Stimulated activated CD8-positive, alpha-beta memory T cell treated with anti-CD3 and anti-CD28 coated beads, Interleukin-7, amount 100 ng/mL, for 24 hours (primary cell): ENCODE measurements at places on chromosomes 5 and 9.

DNA sequence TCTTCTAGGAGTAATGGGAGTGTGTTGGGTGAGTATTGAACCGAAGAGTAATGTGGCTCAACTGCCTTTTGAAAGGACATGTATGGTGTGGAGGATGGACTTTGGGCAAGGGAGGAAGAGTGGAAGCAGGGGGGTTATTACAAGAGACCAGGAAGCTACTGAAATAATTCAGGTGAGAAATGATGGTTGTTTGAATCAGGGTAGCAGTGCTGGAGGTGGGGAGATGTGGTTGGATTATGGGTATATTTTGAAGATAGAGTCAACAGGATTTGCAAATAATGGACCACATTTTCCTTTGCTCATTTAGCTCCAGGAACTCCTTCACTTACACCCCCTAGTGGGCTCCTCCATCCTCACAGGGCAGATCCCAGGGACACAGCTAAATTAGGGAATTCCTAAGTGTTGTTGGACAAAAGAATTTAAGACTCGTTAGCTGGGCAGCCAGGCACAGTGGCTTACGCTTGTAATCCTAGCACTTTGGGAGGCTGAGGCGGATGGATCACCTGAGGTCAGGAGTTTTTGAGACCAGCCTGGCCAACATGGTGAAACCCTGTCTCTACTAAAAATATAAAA, 1.2 kb upstream of the SLC4A9 start:
- no peak for DNase-seq

- no peak for DNase-seq
Observed at GRCh38 chr5:176535101-176535663, 2.0 kb downstream of the RNF44 start.

- DNase-seq = no peak
Observed at GRCh38 chr9:111013250-111013649, 25.0 kb downstream of the LPAR1 start.

GRCh38 chr9:134062461-134063087, 5.3 kb downstream of the BRD3 start:
- DNase-seq = no peak

DNA sequence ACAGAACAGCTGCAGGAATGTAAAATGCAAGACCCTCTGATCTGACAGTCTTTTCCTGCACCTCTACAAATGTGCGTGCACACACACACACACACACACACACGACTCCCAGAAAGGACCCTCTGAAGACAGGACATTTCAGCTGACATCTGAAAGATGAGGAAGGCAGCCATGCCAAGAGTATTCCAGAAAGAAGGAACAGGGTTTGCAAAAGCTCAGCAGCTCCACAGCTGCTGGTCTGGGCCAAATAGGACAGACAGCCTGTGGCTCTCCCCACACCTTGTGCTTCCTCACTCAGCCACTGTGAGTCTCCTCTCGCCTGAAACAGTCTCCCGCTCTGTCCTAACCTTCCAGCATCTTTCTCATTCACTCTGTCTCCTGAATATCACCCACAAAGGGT, 189.0 kb downstream of the PALM2AKAP2 start:
- no peak for DNase-seq

DNA sequence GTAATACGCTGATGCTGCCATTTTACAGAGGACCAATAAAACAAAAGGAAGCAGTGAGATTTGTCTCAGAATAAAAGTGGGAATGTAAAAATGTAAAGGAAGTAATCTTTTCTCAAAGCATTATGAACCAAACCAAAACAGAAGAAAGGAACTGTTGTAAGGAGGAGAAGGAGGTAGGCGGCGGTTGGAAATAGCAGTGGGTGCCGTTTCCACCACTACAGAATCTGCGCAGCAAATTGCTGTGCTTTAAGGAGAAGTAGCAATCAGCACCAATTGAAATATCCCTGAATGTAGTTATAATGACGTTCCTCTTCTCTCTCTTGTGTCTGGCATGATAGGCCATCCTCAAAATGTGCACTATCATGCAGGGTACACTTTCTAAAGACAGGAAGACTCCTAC, 455.1 kb upstream of the TLE4 start:
- no peak for DNase-seq

DNA sequence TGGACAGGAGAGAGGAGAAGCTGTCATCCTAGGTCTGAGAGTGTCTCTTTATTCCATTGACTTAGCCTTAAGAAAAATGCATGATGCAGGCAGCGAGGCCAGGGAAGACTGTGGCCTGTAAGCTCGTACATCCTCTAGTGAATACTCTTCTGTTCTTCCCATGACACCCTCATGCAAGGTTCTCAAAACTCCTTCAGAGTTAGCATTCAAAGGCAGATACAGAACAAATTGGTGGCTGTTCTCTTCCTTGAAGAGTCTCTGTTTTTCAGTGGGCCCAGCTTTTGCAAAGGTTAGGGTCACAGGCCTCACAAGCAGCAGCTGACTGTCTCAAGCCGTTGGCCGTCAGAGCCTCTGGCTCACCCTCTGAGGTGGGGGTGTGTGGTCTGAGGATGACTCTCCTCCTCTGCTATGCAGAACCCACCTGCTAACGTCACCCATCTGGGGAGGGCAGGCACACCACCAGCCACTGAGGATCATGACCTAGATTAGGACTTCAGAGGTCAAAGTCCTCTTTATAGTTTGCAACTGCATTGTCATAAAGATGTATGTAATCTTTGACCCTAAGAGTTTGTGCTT, 15.1 kb downstream of the ADCY2 start:
- no peak for DNase-seq

DNA sequence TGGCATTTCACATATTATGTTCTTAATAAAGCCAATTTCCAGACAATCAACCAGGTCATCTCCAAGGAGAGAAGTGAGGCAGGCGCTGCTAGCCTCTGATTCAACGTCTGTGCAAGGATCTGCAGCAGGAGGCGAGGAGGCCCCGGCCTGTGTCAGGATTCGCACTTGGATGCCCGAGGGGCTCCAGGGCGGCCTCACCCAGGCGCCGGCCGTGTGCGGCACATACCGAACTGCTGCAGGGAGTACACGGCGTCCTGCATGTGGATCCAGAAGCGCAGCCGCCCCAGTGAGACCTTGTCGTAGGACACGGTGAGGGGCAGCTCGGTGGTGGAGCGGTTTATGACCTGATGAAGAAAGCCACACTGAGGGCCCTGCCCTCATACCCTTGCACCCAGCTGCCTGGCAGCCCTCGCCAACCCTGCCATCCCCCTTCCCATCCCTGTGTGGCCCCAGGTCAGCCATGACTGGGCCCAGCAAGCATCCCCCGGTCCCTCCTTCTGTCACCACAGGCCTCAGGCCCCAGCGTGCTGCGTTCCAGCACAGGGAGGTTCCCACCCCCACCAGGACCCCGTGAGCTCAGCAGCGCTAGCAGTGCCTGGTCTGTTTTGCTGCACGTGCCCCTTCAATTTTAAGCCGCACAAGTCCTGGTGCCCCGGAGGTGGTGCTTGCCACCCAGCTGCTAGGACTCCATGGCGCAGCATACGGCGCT, 9.9 kb downstream of the CLPTM1L start:
- DNase-seq = no peak

GRCh38 chr5:152116934-152117333, 192.3 kb upstream of the GLRA1 start:
- DNase-seq = no peak

DNA sequence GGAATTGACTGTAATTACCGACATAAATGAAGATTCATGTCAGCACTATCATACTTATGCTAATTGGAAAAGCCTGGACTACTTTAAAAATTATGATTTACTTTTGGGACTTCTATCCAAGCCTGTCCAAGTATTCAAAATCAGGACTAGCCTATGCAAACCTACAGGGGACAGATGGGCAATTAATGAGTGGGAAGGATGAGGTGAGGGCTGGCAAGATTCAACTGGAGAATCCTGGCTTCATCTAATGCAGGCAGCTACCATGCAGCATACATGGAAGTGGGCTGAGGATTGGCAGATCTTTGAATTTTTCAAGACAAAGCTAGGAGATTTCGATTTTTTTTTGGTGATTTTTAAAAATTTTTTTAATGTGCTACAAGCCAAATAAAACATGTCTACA, 532.6 kb downstream of the CSNK1G3 start:
- no peak for DNase-seq

DNA sequence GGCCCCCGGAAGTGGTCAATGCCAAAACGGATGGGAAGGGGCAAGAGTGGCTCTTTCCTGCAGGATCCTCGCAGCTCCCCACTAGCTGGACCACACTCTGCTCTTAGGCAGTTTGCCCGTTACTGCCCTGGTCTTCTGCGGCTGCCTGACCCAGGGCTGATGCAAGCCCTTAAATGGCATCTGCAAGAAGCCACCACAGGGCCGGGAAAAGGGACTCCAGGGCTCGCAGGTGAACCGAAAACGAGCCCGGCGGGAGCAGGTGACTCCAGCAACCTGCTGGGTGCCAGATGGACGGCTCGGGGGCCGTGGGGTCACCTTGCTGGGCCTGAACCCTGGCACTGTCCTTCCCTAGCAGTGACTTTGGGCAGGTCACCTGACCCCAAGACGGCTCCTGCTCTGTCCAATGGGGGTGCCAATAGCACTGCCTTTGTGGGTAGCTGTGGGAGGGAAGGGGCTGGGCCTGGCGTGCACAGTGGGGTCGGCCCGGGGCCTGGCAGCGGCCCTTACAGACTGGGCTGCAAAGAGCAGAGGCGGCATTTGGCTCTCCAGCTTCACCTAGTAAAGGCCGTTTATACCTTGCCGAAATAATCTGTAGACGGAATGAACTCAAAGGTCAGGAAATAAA, 1.3 kb downstream of the TMEM250 start:
- DNase-seq = no peak

- no peak for DNase-seq
Observed at GRCh38 chr5:96470785-96471184, 37.7 kb upstream of the PCSK1 start.

GRCh38 chr9:130268521-130269211, 3.1 kb downstream of the HMCN2 start:
- no peak for DNase-seq

DNA sequence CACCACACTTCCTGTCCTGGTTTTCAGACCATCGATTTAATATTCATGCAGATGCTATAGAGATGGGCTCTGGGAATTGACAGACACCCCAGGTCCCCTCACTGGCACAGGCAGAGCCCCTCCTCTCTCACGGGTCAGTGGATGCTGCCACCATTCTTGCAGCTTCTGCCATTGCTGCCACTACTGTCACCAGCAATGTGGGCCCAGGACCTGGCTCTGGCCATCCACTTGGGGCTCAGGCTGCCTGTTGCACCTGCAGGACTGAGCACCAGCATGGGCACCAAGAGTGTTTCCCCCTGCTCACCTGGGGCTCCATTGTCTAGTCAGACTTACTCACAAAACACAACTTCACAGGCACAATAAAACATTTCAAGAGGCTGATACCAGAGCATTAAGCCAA, 479.0 kb upstream of the ZNF608 start:
- DNase-seq = no peak

DNA sequence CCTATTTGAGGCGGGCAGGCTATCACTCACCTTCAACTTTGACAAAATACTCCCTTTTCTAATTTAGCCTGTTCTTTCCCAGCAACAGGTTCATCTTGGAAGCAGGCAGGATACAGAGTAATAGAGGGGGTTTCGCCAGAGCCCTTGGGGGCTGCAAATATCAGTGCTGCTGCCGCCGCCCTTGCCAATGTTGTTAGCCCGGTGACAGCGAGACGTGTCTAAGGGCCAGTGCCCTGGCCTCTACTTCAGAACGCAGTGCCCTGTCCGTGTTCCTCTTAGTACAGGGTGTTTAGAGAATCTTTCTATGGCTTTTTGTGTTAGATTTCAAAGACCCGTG, 703 bp downstream of the FAM120AOS start:
- no peak for DNase-seq

GRCh38 chr9:15420796-15421195, 1.9 kb upstream of the SNAPC3 start:
- DNase-seq = no peak

GRCh38 chr5:33691856-33692255, 199.9 kb downstream of the ADAMTS12 start:
- no peak for DNase-seq

DNA sequence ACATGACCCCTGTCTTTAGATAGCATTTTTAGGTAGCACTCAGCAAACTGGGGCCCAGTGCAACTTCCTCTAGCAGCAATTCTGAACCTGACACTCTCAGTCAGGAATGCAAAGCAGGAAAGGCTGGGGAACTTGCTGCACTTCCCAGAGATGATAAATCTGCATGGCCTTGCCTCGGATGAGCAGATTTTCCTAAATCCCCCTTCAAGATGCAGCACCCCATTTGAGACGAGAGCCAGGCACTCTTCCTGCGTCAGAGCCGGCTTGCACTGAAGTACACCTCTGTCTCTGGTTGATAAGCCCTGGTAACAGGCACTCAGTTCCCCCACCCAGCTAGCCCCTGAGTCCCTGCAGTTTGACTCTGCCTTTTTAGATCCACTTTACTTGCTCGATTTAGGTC, 296.7 kb upstream of the PANK3 start:
- DNase-seq = no peak

DNA sequence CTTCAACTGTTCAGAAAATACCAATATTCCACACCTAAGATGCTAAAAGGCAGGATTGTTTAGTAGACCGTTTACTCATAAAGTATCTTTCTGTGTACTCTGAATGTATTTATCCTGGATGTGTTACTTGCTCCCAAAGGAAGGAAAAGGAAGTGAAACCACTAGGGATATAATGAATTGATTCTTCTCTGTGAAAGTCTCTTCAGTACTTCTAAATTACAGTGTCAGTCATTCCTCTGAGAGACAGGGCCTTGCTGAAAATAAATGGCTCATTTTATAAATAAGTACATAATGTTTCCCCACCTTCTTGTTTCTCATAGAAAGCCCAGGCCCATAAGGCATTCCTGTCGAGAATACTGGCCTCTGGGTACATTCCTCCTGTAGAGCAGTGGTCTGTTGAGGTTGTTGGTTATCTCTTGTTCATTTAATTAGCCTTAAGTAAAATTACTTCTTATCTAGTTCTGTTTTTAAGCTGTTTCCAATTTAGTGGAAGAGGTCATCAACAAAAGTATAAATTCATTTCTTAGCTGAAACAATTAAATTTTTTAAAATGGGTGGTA, 1.6 kb downstream of the HAPLN1 start:
- DNase-seq = no peak

DNA sequence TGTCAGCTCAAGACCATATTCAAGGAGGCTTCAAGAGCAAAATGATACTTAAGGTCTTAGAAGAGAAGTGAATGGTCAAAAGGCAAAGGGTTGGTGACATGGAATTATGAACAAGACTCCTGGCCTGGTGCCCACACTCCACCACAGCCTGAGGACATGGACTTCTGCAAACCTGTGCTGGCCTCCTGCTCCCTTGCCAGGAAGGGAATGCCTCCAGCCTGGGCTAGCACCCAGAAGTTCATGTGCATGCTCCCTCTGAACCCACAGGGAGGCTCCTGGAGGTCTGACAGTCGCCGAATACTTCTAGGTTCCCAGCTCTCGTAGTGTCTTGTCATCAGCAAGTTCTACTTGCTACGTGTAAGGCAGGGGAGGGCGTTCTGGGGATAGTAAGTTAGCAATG, 156.7 kb downstream of the FSTL4 start:
- no peak for DNase-seq
